ENCODE measurements at places on chromosomes 2 and 18.
A peak's percentile ranks its signal among the peaks of the same experiment; 100 is the strongest.

DNA sequence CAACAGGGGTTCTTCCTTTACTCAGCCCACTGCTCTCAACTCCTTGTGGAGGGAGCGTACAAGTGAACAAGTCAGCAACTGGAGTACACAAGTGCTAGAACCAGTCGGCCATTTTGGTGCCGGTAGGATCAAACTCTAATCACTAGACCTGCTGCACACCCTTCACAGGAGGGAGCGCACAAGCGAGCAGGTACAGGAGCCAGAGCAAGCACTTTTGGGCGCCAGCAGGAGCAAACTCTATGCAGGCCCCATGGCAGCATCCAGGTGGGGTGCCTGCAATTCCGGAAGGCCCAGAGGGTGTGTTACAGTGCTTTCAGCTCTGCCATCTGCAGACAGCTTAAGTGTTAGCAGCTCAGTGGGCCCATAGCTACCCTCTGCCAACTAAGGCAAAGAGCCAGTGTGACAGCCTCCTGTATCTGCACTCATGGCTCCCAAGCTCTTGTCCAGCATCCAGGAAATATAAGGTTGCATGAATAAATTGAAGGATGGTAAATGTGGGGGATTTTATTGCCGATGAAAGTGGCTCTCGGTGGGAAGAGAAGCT is 426.1 kb downstream of the DCC start:
- DNase-seq: no peak

- no peak for DNase-seq
These were observed 169.8 kb upstream of the PKDCC start for GRCh38 chr2:41878056-41878455.

DNA sequence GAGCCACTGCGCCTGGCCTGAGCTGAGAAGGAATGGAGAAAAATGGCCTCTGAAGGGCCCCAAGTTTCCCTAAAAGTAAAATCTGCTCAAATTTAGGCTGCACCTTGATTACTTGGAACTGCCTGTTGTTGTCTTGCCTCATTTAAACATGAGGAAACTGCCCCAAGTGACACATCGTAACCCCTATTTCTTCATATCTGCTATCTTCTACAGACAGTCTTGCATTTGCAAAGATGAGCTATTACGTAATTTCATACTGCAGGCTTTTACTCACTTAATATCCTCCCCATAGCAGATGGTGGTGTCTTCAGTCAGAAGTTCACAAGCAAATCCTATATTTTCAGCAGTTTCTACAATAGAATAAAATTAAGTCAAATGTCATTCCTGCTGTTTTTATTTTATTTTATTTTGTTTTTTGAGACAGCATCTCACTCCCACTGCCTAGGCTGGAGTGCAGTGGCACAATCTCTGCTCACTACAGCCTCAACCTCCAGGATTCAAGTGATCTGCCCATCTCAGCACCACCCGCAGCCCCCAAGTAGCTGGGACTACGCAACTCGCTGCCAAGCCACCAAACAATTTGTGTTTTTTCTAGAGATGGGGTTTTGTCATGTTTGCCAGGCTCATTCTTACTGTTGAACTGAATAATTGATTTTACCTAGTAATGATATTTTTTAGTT is 45.3 kb upstream of the NARS1 start:
- DNase-seq: no peak

DNA sequence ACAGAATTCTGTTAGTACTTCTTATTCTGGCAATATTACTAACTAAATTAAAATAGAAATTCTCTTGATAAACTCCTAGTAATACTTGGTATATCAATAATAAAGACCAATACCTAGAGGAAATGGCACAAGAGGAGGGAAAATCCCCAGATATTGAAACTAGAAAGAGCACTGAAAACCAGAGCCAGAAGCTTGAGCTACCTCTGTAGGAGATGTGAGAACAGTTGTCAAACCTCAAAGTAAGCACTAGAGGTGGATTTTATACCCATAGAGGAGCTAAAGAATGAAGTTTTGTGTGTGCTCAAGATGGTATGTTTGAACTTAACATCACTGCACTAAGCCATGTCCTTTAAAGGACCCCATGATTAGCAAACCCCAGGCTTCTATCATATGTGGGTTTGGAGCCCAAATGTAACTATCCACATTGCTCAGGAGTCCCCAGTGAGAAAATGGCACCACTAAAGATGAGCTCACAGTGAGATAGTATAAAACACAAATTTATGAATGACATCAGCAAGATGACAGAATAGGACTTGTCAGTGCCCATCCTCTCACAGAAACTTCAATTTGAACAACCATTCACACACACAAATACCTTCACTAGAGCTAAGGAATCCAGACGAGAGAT is 122.1 kb downstream of the PKP4 start:
- DNase-seq: no peak

- no peak for DNase-seq
These were observed 77.2 kb upstream of the STK17B start for GRCh38 chr2:196248467-196249094.

- DNase-seq: no peak
These were observed 389.0 kb upstream of the ETAA1 start for GRCh38 chr2:67008155-67008554.

GRCh38 chr2:122982936-122983335 is 1042.2 kb upstream of the CNTNAP5 start:
- no peak for DNase-seq

- no peak for DNase-seq
These were observed 60.4 kb upstream of the SNTG2 start for GRCh38 chr2:890214-890613.

GRCh38 chr2:55703350-55703749 is 9.7 kb upstream of the PNPT1 start:
- DNase-seq: no peak

DNA sequence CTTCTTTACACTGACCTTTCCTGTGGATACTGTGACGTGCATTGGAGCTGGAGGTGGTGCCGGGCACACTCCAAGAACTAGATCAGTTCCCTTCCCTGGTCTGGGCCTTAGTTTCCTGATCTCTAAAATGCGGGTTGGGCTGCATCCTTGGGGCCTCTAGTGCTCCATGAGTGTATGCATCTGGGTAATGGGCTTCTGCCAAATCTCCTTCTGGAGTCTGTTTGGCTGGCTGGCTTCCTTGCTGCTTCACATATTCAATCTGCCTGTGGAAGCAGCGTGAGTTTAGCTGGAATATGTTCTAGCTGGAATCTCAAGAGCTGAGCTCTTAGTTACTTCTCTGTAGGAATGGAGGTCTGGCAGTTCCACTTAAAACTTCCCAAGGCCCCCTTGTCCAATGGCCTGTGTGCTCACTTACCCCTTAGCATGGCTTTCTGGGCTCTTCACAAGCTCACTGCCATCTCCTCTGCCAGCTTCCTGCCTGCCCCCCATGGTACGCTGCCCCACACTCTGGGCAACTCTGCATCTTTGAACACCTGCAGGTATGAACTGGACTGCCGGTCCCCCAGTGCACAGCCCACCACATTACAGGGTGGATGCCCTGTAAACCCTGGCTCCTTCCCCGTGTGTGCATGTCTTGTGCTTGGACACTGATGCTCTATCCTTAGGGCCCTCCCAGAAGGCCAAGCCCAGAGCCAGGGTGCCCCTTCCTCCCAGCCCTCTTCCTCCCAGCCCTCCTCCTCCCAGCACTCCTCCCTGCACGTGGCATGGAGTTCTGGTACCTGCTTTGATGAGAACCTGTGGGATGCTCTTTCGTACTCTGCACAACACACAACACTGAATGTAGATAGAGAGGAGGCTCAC is 103.6 kb upstream of the SMAD2 start:
- no peak for DNase-seq

DNA sequence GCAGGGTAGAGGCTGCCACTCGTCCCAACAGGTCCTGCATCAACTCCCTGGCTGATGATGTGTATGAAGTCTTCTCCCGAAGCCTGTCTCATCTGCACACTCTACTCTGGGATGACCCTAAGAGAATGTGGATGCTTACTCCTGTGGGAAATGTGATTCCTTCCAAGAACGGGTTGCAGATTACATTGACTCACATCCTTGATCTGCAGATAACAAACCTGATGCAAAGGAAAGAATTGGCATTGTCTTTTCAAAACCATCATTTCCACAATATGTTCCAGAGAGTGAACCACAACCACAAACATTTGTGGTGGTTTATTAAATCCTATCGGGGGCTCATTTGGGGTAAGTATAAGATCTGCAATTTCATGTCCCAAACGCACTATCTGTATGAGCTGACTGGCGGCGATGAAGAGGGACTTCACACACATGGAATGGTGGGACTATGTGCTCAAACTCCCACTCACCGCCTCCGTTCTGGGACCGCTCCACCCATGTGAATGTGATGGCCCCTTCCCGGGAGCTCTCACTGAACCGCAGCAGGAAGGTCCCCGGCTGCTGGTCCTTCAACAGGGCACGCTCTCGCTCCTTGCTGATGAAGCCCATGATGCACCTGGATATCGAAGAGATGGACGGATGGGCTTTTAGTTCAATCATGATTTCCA is 35.5 kb downstream of the STAT1 start:
- DNase-seq: no peak

DNA sequence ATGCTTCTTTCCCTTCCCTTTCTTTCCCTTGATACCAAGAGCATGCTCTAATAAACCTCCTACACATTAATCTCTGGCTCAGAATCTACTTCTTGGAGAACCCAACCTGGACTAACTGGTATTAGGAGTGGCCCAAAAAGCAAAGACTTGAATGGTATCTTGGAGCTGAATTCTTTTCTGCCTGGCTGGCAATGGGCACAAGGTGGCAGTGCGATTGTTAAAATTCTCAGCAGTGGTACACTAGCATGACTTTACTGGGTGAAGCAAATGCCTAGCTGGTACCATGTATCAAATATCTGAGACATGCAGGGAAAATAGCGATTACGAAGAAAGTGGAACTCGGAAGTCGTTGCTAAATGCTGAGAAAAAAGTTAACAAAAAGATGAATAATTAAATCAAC is 376.1 kb downstream of the XIRP2 start:
- no peak for DNase-seq

DNA sequence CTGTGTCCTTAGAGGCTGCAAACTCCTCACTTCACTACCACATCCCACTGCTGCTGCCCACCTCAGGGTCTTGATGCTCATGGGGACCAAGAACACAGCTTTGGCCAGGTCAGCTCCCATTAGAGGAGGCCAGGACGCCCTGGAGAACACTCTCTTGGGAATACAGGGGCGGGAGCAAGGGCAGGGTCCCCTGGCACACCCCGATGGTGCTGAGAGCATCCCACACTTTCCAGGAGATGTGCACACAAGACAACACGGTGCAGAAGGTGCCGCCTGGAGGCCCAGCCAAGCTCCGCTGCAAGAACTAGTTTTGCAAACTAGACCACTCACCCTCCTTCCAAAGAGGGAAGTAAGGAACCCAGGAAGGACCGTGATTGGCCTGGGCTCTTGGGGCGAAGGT is 304.4 kb upstream of the SALL3 start:
- DNase-seq: no peak

GRCh38 chr2:71944183-71944550 is 203.5 kb downstream of the CYP26B1 start:
- no peak for DNase-seq

DNA sequence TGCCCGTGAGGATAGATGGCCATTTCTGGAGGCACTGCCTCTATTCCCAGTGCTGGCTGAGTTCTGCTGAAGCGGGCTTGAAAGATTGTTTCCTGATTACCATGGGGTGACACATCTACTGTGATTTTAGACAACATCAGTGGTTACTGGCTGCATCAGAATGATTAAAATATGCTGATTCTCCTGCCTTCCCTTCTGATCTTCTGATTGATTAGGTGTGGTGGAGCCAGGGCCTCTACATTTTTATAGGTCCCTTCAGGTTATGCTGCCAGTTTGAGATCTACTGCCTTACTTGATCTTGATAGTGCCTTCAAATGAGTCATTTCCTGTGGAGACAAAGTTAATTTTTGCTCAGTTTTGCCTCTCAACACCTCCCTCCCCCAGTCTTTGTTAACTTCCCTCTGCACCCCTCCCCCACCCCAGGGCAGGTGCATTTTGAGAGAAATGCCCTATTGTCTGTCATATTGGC is 31.6 kb upstream of the SNORC start:
- DNase-seq: peak; percentile 44

DNA sequence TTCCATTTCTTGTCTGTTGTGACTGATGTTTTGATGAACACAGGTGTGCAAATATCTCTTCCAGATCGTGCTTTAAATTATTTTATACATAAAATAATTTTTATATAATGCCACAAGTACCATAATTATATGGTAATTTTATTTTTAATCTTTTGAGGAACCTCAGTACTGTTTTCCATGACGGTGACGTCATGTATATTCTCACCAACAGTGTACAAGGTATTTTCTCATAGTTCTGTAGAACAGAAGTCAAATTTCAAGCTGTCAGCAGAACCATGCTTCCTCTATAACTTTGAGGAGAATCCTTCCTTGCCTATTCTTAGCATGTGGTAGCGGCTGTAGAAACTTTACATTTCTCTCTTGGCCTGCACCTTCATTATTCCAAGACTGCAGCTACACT is 349.4 kb upstream of the GYPC start:
- no peak for DNase-seq

- DNase-seq: no peak
These were observed 28.5 kb downstream of the PSME4 start for GRCh38 chr2:53942280-53942679.

GRCh38 chr2:37324536-37324785 is 172 bp downstream of the PRKD3 start:
- peak; percentile 46 for DNase-seq
